ENCODE measurements at places on chromosomes 1 and 21.

DNA sequence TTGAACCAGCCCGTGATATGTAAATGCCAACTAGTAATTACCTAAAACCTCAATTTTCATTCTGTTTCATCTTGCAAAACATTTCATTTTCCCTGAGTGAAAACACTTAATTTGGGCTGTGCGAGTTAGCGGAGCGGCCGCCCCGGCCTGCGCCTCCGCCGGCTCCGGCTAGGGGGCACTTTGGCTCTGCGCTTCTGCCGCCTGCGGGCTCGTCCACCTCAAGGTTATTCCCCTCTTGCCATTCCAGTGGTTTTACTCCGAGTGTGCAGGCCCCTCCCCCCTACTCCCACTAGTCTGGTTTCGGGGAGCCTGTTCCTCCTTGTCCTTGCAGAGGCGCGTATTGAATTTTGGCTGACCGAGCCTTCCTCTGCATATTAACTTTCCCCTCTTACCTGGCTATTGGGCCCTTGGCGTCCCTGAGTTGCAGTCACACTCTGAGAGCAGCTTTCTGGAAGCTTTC is 55.6 kb downstream of the PEX14 start:
- no peak for DNase-seq

DNA sequence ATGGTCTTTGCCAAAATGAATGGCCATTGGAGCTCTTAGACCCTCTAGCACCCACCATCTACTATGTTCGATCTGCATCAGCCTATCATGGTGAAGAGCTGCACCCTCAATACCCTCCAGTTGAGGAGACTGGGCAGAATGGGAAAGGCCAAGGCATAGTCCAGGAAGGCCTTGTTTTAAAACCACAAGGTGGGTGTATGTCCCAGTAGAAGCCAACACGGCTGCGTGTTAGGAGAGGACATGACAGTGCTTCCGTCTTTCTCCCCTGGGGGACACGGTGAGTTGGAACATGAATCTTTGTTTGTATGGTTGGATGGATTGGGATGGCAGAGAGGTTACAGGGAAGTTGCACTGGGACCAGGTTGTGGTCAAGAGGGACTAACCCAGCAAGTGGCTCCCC is 18.6 kb upstream of the SH3D21 start:
- no peak for DNase-seq

DNA sequence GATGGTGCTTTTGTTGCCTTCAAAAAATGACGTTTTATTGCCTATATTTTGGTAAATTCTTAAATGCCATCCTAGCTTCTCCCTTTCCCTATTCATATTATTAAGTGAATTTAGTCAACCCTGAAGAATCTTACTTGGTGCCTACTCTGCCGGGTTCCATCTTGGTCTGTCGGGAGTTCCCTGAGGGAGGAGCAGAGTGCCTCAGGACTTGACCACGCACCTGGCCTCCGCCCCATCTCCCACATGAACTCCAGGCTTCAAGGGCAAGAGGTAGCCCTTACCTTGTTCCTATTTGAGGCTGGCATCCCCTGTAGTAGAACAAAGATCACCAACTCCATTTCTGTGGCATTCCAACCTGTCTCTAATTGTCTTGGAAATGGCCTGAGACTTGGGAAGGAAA is 21.5 kb downstream of the VANGL2 start:
- no peak for DNase-seq

- no peak for DNase-seq
Measured at GRCh38 chr1:205266611-205267305, 39.0 kb downstream of the TMCC2 start.

GRCh38 chr1:5693568-5693967 is 298.7 kb downstream of the NPHP4 start:
- no peak for DNase-seq

DNA sequence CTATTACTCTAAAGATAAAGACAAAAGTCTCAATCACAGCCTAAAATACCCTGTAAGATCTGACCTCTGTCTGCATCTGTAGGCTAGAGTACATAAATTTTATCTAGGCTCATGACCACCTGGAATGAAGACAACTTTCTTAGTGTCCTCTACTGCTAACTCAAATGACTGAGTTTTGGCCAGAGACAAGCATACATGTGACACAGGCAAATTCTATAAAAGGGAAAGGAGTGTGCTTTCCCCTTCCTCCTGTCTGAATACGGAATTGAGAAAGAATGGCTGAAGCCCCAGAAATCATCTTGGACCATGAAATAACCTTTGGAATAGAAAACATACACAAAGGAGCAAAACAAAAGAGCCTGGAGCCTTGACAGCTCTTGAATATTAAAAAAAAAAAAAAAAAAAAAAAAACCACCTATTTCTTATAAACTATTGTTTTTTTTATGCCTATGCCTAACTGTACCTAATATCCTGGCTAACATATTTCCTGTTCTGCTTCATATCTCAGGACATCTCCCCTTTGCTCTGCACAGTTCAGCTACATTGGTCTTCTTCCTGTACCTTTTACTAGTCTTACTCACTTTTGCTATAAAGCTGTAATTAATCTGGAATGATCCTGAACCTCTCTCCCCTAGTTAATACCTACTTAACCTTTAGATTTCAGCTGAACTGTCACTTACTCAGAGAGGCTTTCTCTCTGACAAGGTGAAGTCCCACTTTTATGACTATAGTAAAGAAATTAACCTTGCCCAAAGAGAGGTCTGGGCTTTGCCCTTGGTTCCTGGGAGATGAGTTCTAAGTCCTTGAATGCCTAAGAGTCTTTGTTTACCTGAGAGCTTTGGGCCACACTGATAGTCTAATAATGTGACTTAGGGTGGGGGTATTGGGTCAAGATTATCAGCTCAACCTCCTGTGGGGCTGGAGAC is 16.1 kb downstream of the UCHL5 start:
- no peak for DNase-seq

DNA sequence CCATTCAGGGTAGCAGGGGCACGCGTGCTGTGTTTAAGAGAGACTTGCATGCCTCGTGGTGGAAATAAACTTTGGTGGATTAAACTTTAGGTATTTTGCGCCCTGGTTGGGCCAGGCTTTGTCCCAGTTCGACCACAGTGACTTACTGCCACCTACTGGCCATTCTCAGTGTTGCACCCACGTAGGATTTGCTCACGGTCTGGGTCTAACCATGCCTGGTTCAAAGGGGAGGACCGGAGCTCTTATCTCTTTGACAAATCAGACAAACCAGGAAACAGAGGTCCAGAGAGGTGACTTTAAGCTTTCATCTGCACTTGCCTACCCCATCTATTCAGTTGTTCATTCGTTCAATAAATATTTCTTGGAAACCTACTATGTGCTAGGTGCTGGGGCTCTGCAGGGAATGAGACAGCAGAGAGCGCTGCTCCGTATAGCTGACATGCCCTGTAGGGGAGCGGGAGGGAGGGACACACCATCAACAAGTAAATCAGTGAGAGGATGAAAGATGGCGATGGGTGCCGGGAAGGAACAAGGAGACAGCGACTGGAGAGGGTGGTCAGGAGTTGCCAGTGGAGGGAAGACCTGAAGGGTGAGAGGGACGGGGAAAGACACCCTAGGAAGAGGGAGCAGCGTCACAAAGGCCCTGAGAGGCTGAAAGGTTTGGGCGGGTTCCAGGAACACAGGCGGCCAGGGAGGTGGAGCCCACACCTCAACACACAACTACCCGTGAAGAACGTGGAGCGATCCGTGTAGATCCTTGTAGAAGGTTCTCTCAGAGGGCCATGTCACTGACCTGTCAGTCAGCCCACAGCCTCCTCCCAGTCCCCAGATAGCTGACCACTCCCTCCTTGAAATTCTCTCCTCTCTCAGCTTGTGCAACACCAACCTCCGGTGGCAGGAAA is 27.2 kb upstream of the TINAGL1 start:
- peak; percentile 94 for DNase-seq

- no peak for DNase-seq
Measured at GRCh38 chr1:2103266-2103900, 53.2 kb downstream of the PRKCZ start.

- no peak for DNase-seq
Measured at GRCh38 chr1:156862584-156862983, 1.9 kb downstream of the NTRK1 start.

- no peak for DNase-seq
Measured at GRCh38 chr1:97791251-97791650, 129.6 kb downstream of the DPYD start.

DNA sequence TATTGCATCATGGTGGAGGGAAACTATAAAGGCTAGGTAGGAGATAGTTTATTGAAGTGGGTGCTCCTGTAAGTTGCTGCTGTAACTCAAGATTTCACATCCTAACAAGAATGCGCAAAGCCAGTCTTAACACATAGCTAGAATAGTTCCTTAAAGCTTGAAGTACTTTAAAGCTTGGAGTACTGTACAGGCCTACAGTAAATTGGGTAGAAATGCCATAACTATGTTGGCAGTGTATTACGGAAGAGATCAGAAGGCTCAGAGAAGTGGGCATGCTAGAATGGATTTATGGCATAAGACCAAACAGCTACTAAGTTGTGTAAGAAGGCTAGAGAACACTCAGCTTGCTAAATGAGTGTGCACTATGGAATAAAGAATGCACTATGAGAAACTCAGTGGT is 44.5 kb downstream of the DMRTA2 start:
- no peak for DNase-seq

DNA sequence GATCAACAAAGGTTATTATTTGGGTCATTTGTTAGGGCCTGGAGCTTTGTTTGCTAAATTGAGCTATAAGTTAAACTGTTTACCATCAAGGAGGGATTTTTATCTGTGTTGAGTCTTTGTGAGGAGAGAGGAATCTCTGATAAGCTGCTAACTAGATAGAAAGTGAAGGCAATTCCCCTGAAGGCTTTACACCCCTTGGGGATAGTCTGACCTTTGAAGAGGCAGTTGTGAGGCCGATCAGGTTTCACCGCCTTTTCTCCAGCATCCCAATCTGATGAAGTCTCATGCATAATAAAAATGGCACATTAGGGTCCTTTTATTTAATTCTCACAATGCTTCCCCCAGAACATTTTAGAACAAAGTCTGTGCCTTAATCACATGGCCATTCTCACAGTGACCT is 21.8 kb downstream of the C1orf21 start:
- DNase-seq: no peak

GRCh38 chr21:35753308-35753707 is 307.0 kb downstream of the SETD4 start:
- no peak for DNase-seq

DNA sequence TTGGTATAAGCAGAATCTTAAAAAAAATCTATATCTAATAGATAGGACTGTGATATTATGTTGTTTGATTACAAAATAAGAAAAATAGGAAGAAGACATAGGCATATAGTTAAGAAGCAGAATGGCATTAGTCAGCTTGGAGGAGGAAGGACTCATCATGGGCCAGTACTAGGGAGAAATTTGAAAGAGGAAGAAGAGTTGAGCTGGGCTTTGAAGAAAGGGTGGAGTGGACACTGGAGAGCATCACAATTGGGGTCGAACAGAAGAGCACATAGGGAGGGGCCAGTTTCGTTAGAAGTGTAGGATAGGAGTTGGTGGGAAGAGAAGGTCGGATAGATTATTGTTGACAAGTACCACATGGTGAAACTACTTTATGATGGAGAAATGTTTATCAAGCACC is 129.3 kb downstream of the CACHD1 start:
- DNase-seq: no peak

DNA sequence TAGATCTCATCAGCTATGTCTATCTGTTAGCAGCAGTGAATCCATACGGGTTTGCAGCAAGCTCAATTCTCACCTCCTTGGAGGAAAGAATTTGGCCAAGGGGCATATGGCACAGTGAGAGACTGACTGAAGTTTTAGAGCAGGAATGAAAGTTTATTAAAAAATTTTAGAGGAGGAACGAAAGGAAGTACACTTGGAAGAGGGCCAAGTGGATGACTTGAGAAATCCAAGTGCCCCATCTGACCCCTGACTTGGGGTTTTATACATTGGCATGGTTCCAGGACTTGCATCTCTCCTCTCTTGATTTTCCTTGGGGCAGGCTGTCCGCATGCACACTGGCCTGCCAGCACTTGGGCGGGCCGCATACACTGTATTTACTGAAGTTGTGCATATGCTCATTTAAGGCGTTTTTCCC is 9.2 kb upstream of the OSBPL9 start:
- DNase-seq: no peak

- DNase-seq: no peak
Measured at GRCh38 chr1:213375002-213375401, 324.0 kb downstream of the RPS6KC1 start.

- no peak for DNase-seq
Measured at GRCh38 chr1:1853593-1854257, 37.2 kb downstream of the GNB1 start.

GRCh38 chr1:204457666-204458065 is 36.9 kb downstream of the PIK3C2B start:
- no peak for DNase-seq

DNA sequence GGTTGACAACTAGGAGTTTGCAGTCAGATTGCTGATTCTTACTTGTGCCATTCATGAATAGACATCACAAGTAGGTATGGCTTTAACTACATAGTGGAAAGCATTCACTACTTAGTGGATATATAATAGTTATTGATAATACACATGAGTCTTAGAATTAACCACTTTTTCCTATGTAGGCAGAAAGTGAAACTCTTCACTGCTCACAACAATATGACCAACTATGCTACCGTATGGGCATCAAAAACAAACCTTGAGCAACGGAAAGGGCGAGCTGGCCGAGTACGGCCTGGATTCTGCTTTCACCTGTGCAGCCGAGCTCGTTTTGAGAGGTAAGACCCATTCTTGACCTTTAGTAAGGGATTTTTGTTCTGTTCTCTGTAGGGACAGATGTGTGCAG is 38.7 kb downstream of the DHX9 start:
- DNase-seq: no peak

- DNase-seq: no peak
Measured at GRCh38 chr1:201766131-201766866, 62.7 kb upstream of the IPO9 start.

- peak; percentile 16 for DNase-seq
Measured at GRCh38 chr1:14538335-14538734, 60.1 kb upstream of the KAZN start.

GRCh38 chr1:171313319-171313834 is 606 bp upstream of the FMO4 start:
- DNase-seq: no peak

DNA sequence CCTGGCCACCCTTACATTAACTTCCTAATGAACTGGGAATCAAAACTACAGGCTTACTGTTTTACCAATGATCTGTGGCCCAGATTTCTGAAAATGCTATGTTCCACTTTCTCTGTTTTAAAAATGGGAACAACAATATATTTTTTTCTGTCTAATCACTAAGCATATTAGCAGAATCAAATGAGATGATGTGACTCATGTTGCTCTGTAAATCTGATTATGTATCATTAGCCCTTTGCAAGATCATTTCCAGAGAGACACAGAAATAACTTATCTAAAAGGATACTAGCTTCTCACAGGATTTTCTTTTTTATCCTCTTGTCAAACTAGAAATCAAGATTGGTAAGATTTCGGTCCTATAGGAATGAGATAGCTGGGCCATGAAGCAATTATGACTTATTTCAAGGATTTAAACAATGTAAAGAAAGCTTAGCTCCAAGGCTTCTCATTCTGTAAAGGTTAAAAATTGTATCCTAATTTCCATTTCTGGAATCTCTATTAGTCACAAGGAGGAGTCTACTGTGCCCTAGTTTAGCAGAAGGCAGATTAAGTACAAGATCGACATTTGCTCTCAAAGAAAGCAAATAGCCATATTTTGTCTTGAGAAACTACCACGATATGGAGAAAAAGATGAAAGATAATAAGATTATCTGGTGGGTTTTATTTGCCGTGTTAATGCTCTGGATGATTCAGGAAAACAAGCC is 32.4 kb upstream of the CAMSAP2 start:
- DNase-seq: no peak

- DNase-seq: no peak
Measured at GRCh38 chr21:33211732-33212131, 18.0 kb upstream of the IFNAR2 start.

- DNase-seq: no peak
Measured at GRCh38 chr1:238450976-238451375, 560.3 kb upstream of the ZP4 start.
